ENCODE measurements at places on chromosomes 4 and X.
A peak's percentile ranks its signal among the peaks of the same experiment; 100 is the strongest.

DNA sequence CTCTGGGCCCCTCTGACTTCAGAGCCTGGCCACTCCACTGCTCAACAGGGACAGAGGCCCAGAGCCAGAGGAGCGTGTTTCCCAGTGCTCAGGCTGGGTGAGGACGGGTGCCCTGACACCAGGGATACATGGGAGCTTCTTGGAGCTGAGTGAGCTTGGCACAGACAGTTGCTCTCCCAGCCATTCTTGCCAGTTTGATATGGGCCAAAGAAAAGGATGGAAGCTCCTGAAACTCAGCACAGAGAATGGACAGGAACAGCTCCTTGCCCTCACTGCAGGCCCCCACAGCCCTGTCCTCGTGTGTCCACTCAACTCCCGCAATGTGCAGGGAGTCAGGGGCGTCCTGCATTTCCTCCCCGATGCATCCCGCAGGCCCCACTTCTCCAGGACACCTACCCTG lies 38.8 kb downstream of the NSG1 start:
- DNase-seq: no peak

DNA sequence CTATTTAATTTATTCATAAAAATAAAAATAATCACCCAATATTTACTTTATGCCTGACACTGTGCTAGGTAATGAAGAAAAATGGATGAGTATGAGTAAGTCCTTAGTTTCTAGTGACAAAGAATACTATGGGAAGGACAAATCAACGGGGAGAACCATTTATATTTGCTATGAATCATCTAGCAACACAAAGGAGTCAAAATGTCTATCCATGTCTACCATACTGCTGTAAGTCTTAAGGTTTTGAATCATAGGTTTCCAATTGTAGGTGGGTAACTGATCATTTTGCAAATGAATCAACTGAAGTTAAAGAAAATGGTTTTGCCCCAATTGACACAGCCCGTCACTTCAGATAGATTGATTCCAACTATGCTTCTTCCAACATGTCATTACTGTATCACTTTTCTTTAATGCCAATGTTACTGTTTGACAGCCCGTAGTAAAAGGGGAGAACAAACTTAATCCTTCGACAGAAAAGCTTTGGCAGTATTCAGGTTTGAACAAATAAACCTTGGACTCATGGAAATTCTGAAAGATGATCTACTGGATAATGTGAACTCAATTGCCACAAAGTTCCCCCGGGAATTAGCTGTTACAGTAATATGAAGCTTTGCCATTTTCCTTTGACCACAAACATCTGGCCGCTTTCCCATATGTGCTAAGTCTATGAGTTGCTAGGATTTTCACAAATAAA lies 3.2 kb downstream of the TDO2 start:
- no peak for DNase-seq

DNA sequence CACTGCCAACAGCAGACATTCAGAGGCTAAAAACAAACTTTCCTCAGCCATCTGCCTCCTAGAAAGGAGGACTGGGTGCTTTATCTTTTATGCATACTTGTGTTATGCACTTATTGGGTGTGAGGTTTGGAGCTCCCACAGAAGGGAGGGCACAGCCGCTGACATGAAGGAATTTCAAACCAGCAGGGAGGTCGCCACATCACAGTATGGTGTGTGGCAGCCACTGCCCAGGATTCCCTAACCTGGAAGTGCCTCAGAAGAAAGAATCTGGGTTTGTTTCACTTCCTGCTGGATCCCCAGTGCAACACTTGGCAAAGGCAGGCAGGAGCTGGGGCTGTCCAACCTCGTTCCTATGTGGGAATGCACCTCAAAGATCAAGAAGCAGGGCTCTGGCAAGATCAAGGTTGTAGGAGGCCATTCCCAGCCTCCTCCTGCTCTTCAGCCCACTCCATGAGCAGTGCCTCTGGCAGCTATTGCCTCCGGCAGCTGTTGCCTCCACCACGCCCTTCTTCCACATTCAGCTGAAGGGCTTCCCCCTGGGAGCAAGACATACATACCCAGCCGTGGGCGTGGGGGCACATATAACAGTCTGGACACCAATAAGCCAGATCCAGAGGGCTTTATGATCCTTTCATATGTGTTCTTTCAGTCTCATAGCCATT lies 109.0 kb upstream of the MAMLD1 start:
- no peak for DNase-seq

DNA sequence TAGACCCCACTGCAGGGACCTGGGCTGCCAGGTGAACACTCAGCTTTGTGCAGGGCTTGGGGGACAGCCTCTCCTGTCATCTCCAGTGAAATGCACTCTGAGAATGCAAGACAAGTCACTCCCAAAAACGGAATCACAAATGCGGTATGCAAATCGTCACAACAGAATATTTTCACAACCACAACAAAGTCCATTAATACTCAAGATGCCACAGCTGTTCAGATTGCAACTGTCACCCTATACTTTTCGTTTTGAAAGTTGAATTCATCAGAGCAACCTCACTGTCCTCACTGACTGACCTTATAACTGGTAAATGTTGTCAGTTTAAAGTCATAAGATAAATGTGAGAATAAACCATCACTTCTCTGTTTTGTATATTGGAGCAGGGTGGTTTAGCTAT lies 16.6 kb downstream of the JAKMIP1 start:
- no peak for DNase-seq

DNA sequence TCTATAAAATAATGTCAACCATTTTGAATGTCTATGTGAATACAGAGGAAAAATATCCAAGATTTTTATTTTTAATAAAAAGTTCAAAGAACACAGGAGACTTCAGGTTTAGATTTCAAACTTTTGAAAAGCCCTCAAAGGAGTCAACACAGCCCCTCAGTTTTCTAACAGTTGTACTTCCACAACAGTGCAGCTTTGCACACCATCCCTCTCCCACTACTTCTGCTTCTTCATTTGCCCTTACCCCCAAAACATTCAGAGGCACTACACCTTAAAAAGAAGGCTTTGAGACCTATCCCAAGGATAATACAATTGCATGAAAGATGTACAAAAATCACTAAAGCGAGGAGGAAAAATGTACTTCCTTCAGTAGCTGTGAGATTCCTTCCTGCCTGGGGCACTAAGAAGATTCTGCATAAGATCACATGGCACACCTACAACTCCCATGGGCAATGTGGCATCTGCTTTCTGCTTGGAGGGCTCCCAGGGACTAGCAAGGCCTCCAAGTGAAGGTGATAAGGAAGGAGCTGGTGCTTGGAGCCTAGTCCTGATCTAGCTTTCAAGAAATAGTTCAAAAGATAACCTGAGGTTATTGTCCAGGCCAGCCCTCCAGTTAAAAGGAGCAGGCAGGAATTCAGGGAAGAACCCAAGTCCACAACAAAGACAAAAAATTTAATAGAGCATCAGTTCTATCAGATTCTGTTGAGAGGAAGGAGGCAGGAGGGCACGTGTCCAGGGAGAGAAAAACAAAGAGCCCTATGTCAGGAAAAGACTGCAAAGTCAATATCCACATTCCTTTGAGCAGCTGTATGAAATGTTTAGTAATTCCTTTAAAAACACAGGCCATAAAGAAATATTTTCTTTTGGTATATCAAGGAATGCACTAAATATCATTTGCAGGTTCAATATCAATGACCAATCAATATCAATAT lies 19.1 kb downstream of the ARAP2 start:
- DNase-seq: no peak

GRCh38 chrX:46695491-46695890 lies 63.4 kb downstream of the SLC9A7 start:
- DNase-seq: no peak

- no peak for DNase-seq
These were observed 77.0 kb downstream of the COQ2 start for GRCh38 chr4:83207497-83208101.

DNA sequence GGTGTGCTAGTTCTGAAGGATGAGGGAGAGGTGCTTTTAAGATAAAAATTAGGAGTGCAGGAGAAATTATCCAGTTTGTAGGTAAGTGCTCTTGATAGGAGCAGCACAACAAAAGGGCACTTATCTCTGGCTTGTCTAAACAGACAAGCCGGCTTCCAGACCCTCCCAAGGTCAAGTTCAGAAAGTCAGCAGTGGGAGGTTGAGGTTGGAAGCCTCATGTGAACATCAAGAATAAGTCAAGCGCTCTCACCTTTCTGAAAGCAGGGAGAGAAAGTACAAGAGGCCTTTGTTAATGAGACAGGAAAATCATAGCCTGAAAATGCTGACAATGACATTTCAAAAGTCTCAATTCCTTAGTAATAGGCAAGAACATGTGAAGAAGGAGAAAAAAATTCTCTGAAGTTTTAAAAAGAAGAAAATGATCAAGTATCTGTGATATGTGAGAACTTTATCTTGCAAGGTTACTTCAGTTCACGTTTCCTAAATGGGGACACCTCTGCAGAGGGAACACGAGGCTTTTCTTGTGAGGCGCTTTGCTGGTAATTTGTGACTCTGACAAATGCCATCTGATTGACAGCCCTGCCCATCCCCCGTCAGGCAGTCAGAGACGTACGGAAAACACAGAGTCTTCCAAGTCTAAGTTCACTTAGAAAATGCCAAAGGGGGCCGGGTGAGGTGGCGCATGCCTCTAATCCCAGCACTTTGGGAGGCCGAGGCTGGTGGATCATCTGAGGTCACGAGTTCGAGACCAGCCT lies 62.2 kb downstream of the TIGD2 start:
- no peak for DNase-seq

- peak; percentile 16 for DNase-seq
These were observed 139.6 kb downstream of the SOWAHB start for GRCh38 chr4:76758290-76758882.

GRCh38 chr4:37388681-37389365 lies 144.3 kb downstream of the NWD2 start:
- DNase-seq: peak; percentile 38

GRCh38 chr4:26342328-26343037 lies 21.7 kb downstream of the RBPJ start:
- DNase-seq: no peak

DNA sequence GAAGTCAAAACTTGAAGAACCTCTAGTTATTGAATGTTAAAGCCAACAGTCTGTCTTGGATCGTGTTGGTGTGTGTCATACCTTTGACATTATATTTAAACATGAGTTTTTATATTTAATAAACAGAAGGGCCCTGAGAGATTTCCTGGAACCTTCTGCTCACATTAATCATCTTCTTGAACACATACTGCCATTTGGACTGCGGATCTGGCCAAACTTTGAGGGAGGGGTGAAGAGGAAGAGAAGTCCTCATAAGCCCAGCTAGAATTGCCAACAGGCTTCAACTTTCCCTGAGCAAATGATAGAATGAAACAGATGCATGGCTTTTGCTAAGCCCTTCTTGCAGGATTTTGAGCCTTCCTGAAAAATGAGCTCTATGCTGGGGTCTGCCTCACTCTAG lies 27.4 kb downstream of the CCKAR start:
- no peak for DNase-seq

DNA sequence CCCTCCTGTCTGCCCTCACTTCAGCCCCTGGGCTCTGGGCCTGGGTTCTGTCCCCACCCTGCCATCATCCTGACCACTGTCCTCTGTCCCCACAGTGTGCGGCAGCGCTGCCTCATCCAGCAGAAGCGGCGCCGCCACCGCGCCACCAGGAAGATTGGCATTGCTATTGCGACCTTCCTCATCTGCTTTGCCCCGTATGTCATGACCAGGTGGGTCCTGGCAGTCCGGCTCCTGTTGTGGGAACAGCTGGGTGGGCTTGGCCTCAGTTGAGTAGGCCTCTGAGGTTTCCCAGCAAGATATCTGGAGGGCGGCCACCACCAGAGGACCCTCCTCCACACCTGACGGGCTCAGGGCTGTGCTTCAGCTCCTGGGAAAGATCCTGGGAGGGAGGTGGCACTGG lies 2.2 kb downstream of the GPR78 start:
- no peak for DNase-seq

GRCh38 chr4:40475609-40476008 lies 140.5 kb downstream of the CHRNA9 start:
- DNase-seq: no peak

GRCh38 chr4:68404153-68404552 lies 43.1 kb upstream of the TMPRSS11E start:
- peak; percentile 39 for DNase-seq

GRCh38 chr4:138658518-138658917 lies 357.1 kb upstream of the NOCT start:
- DNase-seq: peak; percentile 46

DNA sequence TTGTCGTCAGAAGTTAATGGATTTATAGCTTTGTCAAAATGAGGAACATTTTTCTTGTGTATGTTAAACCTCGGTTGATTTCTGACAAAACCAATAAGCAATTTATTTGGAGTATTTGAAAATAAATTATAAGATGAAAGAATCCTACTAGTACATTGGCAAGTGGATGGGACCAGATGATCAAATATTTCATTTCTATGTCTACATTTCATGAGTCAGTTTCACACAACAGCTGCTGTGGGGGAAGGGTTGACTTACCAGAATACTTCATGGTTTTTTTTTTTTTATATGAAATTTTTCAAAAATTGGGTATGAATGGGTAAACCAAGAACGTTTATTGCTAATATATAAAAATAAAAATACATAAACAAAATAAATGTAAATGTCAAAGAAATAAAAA lies 39.4 kb downstream of the RAPGEF2 start:
- no peak for DNase-seq

DNA sequence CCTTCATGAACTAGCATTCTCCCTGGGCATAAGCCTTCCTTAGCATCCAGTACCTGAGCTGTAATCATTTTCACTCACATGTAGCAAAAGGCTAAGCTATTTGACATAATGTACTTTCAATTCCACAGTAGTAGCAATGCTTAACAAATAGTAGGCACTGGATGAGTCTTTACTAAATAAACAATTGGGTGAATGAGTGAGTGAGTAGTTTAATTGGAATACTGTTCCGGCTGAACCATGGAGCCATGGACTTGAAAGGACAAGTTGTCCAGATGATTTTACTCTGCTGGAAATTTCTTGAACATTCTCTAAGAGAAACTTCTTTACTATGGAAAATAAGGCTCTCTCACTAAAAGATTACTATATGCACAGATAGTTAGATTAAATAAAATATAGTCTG lies 159.3 kb downstream of the FAM47B start:
- no peak for DNase-seq

- DNase-seq: no peak
These were observed 201.0 kb upstream of the STK26 start for GRCh38 chrX:131821945-131822622.

- DNase-seq: no peak
These were observed 44.0 kb upstream of the IGFBP7 start for GRCh38 chr4:57154191-57154590.

GRCh38 chrX:122703762-122704161 lies 480.3 kb upstream of the GRIA3 start:
- DNase-seq: no peak

GRCh38 chrX:146238173-146238572 lies 420.5 kb downstream of the SLITRK2 start:
- no peak for DNase-seq

DNA sequence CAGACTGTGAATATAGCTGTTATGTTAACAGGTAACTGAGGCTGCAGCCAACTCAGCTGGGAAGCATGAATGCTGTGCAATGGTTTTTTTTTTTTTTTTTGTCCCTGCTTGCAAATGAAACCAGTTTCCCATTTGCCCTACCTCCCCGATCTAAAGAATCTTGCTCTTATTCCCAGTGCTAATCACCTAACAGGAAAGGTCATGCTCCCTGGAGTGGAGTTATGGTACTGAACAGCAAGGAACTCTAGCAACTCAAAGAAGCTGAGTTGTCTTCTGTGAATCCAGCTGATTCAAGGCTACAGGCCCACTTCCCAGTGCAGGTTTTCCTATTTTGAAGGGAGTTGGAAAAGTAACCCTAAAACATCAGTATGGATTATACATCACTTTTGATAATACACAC lies 52.1 kb downstream of the HTR2C start:
- DNase-seq: peak; percentile 3

Measured in NT2/D1 (cell line).